Right kidney (tissue), 9 donors: ENCODE measurements at places on chromosomes 16 and 17.

GRCh38 chr16:324451-325334, 27.8 kb downstream of the AXIN1 start:
- peak; percentile 47 for DNase-seq

GRCh38 chr17:82316651-82317393, 586 bp downstream of the CD7 start:
- peak; percentile 17 for DNase-seq

DNA sequence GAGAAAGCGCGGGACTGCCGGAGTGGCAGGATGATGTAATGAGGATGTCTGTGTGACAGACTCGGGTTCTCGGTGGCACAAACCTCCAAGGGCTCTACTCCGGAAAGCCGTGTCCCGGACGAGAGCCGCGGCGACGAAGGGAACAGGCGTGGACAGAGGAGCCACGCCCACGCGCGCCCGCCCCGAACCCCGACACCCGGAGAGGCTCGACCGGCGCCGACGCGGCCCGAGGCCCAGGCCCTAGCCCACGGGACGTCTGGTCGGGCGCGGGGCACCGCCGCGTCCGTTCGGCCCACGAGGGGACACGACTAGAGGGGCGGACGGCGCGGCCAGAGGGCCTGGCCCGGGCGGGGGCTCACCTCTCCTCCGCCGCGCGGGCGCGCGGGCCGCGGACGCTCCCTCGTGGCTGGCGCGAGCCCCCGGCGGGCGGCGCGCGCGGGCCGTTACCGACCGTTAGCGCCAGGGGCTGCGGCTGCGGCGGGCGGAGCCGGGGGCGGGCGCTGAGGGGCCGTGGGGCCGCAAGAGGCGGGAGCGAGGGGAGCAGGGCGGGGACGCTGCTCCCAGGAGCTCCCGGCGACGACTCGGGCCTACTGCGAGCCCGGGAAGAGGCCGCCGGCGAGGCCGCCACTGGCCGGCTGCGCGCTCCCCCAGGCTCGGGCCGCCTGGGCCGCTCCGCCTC, 2.1 kb upstream of the IRX5 start:
- peak; percentile 74 for DNase-seq

GRCh38 chr16:75566758-75567255, 628 bp downstream of the GABARAPL2 start:
- DNase-seq: no peak

GRCh38 chr17:2144701-2145100, 89.8 kb downstream of the HIC1 start:
- DNase-seq: no peak

- no peak for DNase-seq
These were observed 85.3 kb upstream of the PLCG2 start for GRCh38 chr16:81693744-81694303.

DNA sequence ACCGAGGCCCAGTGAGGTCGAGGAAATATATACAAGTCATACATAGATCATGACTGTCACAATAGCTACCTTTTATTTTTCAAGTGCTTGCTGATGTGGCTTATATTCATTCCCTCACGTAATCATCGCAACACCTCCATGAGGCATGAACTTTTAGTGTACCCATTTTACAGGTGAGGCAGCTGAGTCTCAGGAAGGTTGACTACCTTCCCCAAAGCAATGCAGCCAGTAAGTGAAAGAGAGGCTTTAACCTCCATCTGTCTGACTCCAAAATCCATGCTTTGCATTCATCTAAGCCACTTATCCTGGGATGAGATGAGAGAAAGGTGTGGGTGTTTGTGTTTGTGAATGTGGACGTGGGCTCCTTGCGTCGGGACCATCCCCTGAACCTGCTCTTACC, 30.8 kb downstream of the CALB2 start:
- DNase-seq: no peak

DNA sequence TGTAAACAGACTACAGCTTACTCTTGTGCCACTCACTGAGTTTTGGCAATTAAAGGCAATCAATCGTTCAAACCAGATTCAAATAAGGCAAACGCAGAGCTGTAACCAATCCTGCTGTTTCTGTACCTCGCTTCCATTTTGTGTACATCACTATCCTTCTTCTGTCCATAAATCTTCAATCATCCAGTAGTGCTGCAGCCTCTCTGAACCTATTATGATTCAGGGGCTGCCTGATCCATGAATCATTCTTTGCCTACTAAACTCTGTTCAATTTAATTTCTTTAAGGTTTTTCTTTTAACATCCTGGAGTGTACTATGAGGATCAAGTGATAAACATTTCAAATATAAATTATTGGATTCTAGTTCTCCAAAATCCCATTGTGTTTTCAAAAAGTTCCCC, 93.9 kb downstream of the CEP112 start:
- DNase-seq: no peak

DNA sequence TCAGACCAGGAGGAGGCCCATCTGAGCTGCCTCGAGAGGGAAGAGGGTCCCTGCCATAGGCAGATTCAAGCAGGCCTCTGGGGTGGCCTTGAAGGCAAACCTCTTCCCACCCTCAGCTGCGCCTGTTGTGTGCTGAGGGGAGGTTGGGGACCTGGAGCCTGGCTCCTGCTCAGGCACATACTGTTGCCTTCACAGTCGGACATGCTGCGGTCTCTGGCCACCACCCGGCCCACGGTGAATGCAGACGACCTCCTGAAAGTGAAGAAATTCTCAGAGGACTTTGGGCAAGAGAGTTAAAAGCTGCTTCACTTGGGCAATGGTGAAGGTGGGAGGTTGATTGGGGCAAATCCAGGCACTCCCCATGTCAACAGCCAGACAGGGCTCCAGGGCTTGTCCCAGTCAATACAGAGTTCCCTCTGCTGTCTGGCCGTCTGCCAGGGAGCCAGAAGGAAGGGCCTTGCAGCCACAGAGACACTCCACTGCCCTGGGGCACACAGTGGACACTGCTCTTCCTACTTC, 6.3 kb downstream of the PDF start:
- DNase-seq: no peak

DNA sequence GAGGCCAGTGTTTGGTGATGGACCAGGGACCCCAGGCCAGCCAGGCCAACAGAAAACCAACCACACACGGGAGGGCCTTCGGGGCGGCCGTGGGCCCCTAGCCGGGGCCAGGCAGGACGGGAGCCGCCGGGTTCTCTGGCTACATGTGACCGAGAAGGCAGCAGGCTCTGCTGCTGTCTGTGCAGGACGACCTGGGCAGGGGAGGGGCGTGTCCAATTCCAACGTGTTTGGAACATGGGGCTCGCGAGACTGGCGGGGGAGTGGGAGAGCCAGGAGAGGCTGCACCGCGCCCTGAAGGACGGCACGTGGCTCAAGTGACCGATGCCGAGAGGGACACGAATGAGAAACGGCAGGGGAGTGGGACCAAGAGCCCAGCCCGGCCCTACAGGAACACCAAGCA, 75.4 kb downstream of the LMF1 start:
- DNase-seq: no peak

GRCh38 chr17:40168262-40168832, 8.9 kb upstream of the RAPGEFL1 start:
- peak; percentile 58 for DNase-seq
